ENCODE measurements at places on chromosomes 13 and 19.

GRCh38 chr19:2273356-2274184, 8.4 kb downstream of the PEAK3 start:
- peak; percentile 55 for DNase-seq

DNA sequence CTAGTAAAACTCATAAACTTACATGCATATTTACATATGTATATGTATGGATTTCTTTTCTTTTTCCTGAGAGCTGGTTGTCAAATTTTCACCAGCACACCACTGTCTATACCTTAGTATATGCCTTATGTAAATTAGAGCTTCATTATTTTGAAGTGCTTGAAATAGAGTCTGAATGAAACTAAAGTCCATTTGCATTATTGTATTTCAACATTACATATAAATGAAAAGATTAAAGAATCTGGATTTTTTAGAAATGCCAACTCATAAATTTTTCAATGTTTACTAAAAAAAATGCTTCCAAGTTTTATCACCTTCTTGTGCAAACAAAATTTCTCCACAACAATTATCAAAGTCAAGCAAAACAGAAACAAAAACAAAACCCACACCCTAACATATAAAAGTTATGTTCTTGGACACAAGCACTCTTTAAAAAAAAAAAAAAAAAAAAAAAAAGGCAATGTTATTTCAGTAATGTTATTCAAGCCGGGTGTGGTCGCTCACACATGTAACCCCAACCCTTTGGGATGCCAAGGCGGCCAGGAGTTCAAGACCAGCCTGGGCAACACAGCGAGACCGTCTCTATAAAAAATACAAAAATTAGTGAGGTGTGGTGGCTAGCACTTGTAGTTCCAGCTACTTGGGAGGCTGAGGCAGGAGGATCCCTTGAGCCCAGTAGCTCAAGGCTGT, 18.3 kb downstream of the MED26 start:
- no peak for DNase-seq

GRCh38 chr19:17497149-17497798, 14.2 kb upstream of the PGLS start:
- DNase-seq, result no peak

GRCh38 chr19:3323026-3323425, 43.4 kb upstream of the NFIC start:
- DNase-seq, result no peak

DNA sequence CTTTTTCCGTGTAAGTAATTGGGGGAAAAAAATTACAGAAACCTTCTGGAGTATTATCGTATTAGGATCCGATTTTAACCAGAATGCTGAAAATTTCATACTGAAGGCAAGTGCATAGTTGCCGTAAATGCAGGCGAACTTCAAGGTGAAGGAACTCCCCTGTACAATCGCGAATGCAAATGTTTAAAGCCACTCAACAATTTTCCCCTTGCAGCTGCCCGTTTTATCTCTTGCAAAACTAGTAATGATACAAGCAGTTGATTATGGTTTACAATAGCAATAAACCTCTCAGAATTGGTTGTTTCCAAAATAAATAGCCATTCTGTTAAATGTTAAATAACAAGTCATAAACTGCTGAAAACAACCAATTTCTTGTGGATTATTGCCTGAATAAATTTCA, 105.7 kb downstream of the DNAJC15 start:
- no peak for DNase-seq

- DNase-seq, result no peak
Observed at GRCh38 chr19:16921766-16922591, 33.2 kb downstream of the F2RL3 start.

DNA sequence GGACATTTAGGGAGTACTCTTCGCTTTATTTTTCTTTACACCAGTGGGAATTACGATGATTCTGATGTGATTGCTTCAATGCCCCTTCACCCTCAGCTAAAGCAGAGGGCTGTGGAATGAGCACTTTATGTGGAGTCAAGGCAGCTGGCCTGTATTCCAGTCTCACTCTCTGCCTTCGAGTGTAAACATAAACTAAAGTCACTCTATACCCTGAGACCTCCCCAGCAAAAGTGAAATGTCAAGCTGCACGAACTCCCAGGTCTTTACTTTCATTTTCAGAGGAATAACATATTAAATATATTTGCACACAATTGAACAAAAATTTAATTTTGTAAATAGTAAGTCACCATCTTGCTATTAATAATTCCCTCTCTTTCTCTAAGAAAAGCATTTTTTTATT, 557.1 kb downstream of the DACH1 start:
- DNase-seq, result no peak

- DNase-seq, result no peak
Observed at GRCh38 chr13:30857018-30857417, 49.1 kb upstream of the MEDAG start.

Measured in activated CD4-positive, alpha-beta T cell treated with anti-CD3 and anti-CD28 coated beads for 1 hour (primary cell).